Ascending aorta (tissue), 2 donors: ENCODE measurements at places on chromosomes 4 and X.

DNA sequence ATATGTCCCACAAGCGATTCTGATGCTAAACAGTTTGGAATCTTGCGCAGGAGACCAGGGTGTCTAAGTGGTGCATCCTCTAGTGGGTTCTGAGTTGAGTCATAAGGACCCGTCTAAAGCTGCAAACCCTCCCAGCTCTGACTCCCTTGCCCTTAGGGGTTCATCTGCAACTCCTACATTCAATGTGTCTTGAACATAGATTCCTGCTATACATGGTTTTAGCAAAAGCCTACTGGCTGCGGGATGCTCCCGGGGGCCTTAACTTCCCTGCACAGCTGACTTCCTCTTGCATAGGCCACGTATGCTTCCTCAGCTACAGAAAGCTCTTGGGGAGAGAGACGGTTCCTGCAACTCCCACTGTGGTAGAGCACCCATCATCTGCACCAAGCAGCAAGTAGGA, 236.7 kb downstream of the EVC2 start:
- DNase-seq, result no peak

DNA sequence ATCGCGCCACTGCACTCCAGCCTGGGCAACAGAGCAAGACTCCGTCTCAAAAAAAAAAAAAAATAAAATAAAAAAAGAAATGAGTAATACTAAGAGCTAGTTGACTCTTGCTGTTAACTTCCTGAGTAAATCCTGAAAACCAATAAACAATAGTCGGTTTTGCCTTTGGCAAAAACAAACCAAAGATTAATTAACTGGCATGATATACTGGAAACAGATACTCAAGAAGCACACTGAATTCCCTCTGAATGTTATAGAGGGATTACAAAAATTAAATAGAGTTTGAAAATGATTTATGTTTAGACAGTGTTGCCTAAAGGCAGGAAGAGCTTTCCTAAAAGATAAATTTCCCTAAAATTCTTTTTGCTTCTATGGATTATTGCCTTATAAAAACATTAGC, 1702.3 kb downstream of the STIM2 start:
- no peak for DNase-seq

DNA sequence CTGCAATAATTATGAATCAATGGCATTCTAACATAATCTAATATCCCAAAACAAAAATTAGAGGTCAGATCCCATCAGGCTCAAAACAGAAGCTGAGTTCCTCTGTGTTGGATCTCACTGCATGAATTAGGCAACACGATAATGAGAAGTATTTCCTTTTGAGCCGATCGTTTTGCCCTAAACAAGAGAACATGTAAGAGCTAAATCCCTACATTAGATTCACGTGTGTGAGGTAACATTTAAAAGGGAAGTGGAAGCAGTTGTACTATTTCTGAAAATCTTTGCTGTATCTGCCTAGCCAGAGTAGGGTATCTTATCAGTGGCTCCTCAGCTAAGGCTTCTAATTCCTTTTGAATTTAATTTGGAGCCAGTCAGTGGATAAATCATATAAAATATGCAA, 115.6 kb downstream of the C4orf51 start:
- DNase-seq, result no peak

- DNase-seq, result no peak
Measured at GRCh38 chr4:40559585-40560465, 69.8 kb downstream of the RBM47 start.

GRCh38 chr4:38308728-38309311, 348.6 kb downstream of the PTTG2 start:
- DNase-seq, result no peak

- DNase-seq, result no peak
Measured at GRCh38 chrX:53163436-53163835, 61.6 kb downstream of the KDM5C start.

DNA sequence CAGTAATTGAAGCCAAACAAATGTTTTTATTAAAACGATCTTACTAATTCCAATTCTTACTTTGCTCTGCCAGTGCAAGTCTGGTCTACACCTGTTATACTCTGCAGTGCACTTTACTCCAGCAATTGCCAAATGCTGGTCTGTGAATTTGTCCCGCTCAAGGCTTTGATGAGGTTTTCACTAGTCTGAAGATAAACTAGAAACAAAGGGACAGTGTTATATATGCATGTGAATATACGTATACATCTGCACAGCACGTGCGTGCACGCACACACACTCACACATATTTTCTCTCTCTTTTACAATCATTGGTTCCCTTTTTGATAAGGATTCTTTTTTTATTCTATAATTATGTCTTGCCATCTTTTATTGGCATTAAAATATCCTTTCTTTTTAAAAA, 88.5 kb upstream of the LCORL start:
- no peak for DNase-seq

GRCh38 chrX:1164322-1165288, 47.8 kb downstream of the CRLF2 start:
- peak; percentile 59 for DNase-seq

GRCh38 chr4:5960252-5960880, 57.9 kb downstream of the C4orf50 start:
- no peak for DNase-seq
